ENCODE measurements at places on chromosomes 7 and 10. TPM values are rescaled to one million over a fixed set of nuclear protein-coding genes. Genes with fewer than 3 reads are reported as not detected.
A peak's percentile ranks its signal among the peaks of the same experiment; 100 is the strongest.

DNA sequence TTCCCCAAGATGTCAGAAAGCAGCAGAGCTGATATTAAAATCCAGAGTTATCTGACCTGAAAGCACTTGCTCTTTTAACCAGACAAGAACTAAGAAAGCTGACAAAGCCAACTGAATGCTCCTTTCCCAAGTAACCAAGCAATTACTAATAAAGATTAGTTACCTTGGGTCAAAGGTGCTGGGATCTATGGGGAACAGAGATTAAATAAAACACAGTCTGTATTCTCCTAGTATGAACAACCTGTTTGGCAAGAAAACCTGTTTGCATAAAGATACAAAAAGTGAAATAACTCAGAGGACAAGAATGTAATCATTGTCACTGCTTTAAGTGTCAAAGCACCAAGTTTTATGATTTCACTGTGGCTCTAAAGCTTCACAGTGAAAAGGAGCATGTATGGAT, 35.7 kb downstream of the ITPRID1 start:
- DNase-seq: no peak

DNA sequence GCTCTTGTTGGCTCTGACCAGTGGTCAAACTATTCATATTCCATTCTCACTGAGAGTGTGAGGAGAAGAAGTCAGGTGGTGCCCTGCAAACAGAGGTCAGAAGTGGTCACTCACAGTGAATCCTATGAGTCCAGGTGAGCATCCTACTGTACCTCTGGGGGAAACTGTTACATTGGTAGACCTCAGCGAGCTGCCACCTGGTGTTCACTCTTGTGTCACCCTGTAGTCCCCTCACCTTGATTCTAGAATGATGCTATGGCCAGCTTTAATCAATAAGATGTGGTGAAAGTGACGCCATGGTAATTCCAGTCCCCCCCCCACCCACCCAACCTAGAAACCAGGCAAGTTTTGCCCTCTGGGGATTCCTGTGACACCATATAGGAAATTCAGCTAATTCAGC, 1.2 kb upstream of the AMPH start:
- DNase-seq: peak; percentile 22

PRKAG2 gene
- total RNA-seq: 5.8 TPM

- DNase-seq: no peak
Observed at GRCh38 chr10:24551161-24551560, 172.5 kb downstream of the ARHGAP21 start.

LIPK gene
- total RNA-seq: not detected

SEMA3E gene
- 1.7 TPM for total RNA-seq

DNA sequence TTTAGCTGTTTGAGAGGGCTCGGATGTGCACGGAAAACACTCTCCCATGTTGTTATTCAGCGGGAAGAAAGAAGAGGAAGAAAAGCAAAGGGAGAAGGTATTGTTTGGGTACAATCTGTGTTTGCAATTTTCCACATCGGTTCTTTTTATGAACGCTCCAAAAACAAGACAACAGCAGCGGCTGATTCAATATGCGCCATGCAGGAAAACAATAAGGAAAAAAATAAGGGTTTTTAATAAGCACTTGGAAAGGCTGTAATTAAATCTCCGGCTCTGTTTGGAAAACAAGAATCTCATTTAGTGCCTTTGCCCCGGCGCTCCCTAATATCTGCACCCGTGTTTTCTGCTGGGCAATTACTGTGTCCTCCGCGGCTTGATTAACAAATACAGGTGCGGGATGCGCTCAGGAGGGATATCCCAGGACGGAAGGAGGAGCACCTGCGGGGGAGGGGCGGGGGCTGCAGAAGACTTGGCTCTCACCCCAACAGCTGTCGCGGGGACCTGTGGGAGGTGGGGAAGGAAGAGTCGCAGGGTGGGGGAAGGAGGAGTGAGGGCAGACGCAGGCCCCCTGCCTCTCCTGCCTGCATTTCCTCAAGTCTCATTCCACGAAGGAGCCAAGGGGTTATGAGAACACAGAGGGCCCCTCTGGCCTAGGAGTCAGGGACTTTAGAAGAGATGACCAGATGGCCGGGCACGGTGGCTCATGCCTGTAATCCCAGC, 181.5 kb upstream of the PODXL start:
- DNase-seq: peak; percentile 53

DNA sequence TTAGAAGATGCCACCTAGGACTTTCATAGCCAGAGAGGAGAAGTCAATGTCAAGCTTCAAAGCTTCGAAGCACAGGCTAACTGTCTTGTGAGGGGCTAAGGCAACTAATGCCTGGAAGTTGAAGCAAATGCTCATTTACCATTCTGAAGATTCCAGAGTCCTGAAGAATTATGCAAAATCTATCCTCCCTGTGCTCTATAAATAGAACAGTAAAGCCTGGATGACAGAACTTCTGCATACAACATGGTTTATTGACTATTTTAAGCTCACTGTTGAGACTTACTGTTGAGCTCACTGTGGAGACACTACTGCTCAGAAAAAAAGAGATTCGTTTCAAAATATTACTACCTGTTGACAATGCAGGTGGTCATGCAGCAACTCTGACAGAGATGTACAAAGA, 28.6 kb downstream of the TNS3 start:
- DNase-seq: no peak

DNA sequence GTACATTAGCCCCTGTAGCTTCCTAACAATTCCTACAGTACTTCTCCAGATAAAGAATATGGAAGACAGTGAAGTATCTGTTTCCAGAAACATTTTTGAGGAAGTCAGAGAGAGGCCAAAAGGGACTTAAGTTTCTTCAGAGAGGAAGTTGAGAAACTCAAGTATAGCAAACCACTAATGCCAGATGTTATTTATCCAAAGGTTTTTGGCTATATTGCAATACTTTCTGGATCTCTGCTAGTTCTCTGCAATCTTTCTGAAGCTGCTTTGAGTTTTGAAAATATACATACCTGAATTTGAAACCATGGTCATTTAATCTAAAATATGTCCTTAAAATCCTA, 64.7 kb downstream of the BICC1 start:
- DNase-seq: no peak

- no peak for DNase-seq
Observed at GRCh38 chr10:123551259-123551658, 114.9 kb upstream of the GPR26 start.
